ENCODE measurements at places on chromosomes 16 and 17.

DNA sequence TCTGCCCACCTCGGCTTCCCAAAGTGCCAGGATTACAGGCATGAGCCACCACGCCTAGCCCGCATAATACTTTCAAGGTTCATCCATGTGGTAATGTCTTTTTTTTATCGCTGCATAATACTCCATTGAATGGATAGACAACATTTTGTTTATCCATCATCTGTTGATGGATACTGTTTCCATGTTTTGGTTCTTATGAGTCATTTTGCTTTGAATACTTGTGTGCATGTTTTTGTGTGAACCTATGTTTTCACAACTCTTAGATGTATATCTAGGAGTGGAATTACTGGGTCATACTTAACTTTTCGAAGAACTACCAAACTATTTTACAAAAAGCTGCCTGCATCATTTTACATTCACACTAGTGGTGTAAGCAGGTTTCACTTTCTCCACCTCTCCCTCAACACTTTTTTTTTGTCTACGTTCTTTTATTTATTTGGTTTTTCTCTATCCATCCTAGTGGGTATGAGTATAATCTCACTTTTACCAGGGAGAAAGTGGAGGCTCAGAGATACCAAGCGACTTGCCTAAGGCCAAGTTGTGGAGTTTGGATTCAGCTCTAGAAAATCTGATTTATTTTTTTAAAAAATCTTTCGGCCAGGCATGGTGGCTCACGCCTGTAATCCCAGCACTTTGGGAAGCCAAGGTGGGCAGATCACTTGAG is 151.2 kb downstream of the CMIP start:
- no peak for DNase-seq

GRCh38 chr17:65226227-65226626 is 89.1 kb downstream of the RGS9 start:
- DNase-seq: no peak

GRCh38 chr17:76679239-76679638 is 31.5 kb downstream of the MXRA7 start:
- no peak for DNase-seq

- DNase-seq: no peak
Measured at GRCh38 chr17:37801171-37801570, 56.3 kb upstream of the HNF1B start.

- DNase-seq: no peak
Measured at GRCh38 chr16:17069681-17070080, 401.1 kb downstream of the XYLT1 start.
